AG04449 (cell line): ENCODE measurements at places on chromosomes 13 and 19.

DNA sequence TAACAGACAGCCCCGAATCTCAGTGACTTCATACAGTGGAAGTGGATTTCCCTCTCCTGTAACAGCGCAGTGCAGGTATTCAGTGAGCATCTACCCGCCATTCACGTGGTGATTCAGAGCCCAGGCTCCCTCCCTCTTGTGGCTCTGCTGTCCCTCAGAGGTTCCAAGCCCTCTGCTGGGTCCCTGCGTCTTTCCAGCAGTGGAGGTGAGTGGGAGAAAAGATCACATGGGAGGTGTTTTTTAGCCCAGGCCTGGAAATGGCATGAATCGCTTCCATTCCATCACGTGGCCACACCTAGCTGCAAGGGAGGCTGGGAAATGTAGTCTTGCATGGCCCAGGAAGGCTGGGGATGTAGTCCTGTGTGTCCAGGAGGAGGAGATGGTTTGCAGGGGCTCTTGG, 61.4 kb downstream of the DPF1 start:
- DNase-seq: no peak

GRCh38 chr19:35777086-35777841, 1.9 kb downstream of the ARHGAP33 start:
- DNase-seq: no peak

GRCh38 chr13:74067818-74068217, 66.4 kb downstream of the KLF12 start:
- no peak for DNase-seq

- no peak for DNase-seq
Measured at GRCh38 chr19:41354343-41354953, 726 bp upstream of the TGFB1 start.

- DNase-seq: no peak
Measured at GRCh38 chr13:101875717-101876393, 423.4 kb downstream of the ITGBL1 start.

DNA sequence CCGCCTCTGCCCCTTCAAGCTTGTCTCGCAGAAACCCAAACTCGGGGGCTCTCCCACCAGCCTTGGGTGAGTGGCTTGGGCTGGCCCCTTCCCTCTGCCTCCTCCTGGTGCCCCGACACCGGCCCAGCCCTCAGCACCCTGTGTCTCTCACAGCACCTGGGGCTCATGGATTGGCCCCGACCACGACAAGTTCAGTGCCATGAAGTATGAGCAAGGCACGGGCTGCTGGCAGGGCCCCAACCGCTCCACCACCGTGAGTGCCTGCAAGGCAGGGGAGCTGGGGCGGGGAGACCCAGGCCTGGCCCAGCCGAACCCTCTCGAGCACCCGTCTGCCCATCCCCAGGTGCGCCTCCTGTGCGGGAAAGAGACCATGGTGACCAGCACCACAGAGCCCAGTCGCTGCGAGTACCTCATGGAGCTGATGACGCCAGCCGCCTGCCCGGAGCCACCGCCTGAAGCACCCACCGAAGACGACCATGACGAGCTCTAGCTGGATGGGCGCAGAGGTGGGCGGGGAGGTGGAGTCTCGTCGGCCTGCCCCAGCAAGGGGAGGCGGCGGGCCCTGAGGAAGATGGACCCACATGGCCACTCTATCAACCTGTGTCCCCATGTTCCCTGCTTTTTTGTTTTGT, 13.6 kb downstream of the PRKCSH start:
- DNase-seq: no peak

DNA sequence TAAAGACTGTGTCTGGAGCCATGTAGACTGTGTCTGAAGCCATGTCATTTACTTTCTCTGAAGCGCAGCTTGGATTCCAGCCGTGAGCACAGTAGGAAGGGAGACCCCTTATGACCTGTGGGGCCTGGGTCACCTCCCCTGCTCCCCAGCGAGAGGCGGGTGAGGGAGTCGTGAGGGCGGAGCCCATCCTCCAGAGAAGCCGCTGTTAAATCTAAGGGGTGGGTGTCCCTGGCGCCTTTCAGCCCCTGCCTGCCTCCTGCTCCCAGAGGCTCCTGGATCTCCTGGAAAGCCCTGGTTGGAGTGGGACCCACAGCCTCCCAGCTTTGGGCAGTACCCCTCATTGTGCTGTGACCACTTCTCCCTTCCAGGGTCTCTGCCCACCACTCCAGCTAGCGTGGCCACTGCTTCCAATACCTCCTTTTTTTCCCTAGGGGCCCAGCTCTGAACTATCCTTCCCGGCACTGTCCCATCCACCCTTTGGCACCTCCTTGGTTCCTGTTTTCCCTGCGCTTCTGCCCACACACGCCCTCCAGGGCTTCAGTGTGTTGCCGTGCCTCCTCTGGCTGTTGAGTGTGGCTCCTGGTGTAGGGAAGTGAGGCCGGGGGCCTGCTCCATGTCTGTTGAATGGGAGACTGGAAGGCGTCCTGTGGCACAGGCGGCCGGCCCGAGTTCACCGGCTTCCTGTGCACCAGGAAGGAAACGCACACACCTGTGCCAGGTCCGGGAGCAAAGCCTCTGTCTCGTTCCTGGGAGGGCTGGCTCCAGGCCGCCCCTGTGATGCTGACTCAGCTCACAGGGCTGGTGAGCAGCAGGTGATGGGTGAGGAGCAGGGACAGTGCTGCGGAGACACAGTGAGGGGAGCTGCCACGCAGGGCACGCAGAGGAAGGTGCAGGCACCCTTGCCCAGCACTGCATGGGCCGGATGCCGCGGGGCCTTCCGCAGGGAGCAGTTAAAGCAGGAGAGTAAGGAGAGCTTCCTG, 29.4 kb downstream of the ATP4B start:
- no peak for DNase-seq

DNA sequence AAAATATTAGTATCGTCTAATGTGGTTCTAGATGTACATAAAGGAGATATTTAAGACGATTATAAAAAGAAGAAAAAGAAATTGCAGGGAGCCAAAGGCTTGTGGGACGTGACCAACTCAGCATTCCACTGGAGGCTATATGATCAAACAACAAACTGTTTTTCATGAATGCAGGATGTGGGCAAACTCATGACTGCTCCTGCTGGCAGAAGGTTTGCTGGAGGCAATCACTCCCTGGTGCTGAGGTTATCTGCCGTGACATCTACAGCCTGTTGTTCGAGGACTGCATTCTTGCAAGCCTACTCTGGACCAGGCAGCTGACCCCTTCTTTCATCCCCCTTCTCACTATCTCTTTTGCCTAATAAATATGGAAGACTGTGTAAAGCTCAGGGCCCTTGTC, 518.1 kb downstream of the UQCRFS1 start:
- no peak for DNase-seq

GRCh38 chr19:30070968-30071632, 129.1 kb downstream of the URI1 start:
- no peak for DNase-seq

DNA sequence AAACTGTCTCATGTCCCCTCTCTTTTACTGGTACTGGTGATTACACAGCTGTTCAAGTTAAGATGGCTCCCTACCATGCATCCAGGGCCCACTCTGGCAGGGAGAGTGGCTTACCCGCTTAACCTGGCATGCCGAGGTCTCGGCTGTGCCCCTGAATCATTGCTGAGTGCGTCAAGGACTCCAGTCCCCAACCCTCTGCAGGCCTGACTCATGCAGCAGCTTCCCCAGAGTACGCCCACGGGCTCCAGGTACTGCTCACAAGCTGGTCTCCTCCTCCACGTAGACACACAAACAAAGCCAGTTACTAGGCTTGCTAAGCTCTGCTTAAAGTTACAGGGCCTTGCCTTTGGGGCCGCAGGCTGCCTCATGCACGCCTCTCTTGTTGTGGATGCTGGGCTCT, 447.4 kb downstream of the COG6 start:
- DNase-seq: no peak

GRCh38 chr13:53368948-53369347, 340.3 kb downstream of the OLFM4 start:
- DNase-seq: no peak

DNA sequence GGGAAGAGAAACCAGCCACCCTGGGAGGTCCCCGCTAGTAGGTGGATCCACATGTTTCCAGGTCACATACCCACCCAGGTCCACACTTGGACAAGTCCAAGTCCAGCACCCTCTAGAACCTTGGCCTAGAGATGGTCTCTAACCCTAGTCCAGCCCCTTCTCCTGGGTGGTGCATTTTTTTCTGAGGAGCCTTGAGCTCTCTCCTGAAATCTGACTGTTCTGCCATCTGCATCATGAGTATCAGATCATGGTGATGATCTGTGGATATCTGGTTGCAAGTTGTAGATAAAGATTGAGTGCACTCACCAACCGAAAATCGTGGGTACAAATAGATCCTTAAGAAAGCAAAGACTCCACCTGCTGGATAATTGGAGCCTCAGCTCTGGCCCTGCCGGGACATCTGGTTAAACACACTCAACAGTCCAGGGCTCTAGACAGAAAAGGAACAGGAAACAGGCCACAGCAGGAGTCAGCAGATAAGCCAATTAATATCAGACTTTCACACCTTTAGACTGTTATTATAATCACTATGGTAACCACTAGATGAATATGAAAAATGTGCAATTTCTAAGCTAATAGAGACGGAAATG, 41.1 kb downstream of the GPR12 start:
- DNase-seq: no peak

- no peak for DNase-seq
Measured at GRCh38 chr19:43699506-43700394, 16.1 kb upstream of the IRGC start.

DNA sequence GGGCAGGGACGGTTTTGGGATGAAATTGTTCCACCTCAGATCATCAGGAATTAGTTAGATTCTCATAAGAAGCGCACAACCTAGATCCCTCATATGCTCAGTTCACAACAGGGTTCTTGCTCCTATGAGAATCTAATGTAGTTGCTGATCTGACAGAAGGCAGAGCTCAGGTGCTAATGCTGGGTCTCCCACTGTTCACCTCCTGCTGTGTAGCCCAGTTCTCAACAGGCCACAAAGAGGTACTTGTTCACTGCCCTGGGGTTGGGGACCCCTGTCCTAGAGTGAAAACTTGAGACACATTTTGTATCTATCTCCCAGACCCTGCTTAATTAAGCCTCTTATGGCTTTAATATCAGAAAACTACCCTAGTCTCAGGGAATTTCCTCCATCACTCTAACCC, 966.0 kb downstream of the PCDH17 start:
- DNase-seq: no peak

- DNase-seq: no peak
Measured at GRCh38 chr19:19004144-19004543, 29.2 kb downstream of the SUGP2 start.

DNA sequence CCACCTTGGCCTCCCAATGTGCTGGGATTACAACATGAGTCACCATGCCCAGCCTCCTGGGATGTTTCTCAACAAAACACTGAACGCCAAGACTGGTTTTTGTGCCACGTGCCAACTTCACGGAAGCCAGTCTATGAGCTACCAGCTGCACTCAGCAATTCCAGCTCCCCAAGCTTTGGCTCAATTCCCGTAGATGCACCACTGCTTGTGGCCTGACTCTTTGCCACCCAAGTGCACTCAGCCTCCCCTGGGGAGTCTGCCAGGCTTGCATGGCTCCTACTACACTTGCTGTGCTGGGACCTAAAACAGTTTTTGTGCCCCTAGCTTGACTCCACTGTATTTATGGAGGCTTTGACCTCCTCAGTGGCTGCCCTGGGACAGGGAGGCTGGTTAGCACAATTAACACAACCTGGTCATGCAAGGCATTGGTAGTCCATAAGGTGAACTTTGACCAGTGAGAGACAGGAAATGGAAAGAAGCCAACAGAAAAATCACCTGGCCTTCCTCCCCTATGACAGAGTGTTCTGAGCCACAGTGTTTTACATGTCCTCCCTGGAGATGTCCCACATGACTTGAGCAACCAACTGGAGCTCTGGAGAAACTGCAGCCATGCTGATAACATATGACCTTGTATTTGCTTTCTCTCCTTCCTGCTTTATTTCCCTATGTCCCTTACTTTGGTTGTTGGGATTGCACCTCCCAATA, 1173.1 kb downstream of the UQCRFS1 start:
- no peak for DNase-seq

DNA sequence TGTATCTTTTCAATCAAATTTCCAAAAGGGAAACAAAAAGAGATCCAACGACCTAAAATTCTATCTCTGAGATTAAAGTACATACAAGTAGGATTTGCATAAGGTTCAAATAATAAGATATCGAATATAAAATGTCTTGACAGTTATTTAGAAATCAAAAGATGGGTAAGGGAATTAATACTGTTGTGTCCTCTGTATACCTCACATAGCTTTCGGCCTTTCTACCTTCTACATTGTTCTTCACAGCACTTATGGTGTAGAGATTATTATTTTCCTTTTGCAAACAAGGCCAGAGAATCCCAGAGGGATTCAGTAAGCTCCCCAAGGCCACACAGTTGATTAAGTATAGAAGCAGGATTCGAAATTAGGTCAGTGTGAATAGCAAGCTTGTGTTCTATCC, 403.6 kb downstream of the SPRY2 start:
- no peak for DNase-seq

DNA sequence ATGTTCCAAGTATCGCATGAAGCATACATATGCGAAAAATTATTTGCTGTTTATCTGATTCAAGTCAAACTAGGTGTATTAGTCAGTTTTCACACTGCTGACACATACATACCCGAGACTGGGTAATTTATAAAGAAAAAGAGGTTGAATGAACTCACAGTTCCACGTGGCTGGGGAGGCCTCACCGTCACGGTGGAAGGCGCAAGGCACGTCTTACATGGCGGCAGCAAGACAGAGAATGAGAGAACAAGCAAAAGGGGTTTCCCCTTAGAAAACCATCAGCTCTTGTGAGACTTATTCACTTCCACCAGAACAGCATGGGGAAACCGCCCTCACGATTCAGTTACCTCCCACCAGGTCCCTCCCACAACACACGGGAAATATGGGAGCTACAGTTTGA, 13.0 kb upstream of the PROZ start:
- no peak for DNase-seq

DNA sequence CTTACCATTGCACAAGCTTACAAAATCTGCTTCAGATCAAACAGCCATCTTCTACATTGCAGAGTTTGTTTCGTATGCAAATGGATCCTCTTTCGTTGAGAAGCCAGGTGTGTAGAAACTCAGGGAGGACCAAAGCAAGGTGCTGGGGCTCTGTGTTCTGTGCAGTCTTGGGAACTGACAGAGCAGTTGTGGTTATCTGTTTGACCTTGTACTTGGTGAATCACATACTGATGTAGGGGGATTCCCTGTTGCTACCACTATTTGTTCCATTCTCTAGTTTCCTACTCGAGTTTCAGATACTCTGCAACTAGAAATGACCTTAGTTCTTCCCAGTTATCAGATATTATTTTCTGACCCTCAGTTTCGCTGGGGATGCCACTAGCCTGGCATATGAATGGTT, 95.2 kb upstream of the CLDN10 start:
- no peak for DNase-seq

GRCh38 chr13:35836446-35836845, 294.7 kb downstream of the DCLK1 start:
- no peak for DNase-seq

- peak; percentile 82 for DNase-seq
Measured at GRCh38 chr13:48749699-48750473, 96.2 kb downstream of the CYSLTR2 start.

DNA sequence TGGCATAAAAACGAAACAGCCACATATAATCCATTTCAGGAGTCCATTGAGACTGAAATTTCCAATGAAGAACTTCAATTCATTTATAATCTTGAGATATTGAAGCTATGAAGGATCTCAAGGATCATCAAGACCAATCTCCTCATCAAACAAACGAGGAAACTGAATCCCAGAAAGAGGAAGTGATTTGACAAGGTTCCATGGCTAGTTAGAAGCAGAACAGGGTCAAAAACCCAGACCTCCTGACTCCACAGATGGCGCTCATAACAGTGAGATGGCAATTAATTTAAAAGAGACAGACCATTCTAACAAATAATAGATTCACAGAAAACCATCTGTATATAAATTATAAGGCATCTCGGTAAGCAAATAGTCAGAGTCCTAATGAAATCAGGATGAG, 229.7 kb downstream of the KCTD12 start:
- DNase-seq: no peak

- no peak for DNase-seq
Measured at GRCh38 chr13:22925881-22926747, 254.7 kb upstream of the SGCG start.
